Testis (tissue), 5 donors: ENCODE measurements at places on chromosomes 6 and 20.
A peak's percentile ranks its signal among the peaks of the same experiment; 100 is the strongest.

- DNase-seq: peak; percentile 60
Measured at GRCh38 chr6:130322673-130323268, 43.0 kb upstream of the TMEM200A start.

GRCh38 chr6:12119085-12119588 lies 107.0 kb downstream of the HIVEP1 start:
- DNase-seq: no peak

DNA sequence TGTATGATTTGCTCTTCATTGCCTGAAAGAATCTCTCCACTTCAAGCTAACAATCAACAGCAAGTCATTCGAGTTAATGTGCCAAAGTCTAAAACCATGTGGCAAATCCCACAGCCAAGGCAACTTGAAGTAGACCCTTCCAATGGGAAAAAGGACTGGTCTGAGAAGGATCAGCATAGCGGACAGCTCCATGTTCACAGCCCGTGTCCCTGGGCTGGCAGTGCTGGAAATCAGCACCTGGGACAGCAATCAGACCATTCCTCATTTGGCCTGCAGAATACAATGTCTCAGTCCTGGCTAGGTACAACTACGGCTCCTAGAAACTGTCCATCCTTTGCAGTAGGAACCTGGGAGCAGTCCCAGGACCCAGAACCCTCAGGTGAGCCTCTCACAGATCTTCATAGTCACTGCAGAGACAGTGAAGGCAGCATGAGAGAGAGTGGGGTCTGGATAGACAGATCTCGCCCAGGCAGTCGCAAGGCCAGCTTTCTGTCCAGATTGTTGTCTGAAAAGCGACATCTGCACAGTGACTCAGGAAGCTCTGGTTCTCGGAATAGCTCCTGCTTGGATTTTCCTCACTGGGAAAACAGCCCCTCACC lies 1.1 kb downstream of the GJA10 start:
- DNase-seq: peak; percentile 37

DNA sequence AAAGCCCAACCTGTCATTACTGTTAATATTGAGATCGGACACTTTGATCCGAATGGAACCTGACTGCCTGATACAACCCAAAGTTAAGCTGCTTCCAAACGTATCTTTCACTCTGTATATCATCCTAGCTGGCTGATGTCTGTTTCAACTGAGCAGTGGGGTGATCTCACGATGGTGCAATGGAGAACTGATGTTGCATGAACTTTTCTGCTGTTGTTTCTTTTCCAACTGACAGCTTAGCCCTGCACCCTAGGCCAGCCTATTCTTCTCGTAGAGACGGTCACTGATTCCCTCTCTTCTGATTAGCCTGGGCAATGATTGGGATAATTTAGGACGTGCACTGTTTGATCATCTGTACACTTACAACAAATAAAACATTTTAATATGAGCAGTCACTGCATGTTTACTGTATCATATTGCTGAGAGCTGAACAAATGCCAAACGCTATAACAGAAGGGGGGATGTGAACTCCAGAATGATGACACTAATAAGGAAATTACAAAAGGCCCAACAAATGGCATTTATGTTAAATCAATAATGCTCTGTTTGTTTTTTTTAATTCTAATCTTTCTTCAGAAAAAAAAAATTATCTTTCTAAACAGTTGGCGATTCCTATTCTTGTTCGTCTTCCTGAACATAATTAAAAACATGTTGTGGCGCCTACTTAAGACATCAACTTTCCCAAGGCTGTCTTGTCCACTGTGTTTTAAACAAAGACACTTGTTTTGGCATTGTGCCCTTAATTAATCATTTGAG lies 184.8 kb downstream of the ZNF217 start:
- no peak for DNase-seq

- DNase-seq: no peak
Measured at GRCh38 chr20:3105256-3106137, 21.0 kb upstream of the AVP start.

- no peak for DNase-seq
Measured at GRCh38 chr20:17223553-17223952, 3.3 kb upstream of the PCSK2 start.

DNA sequence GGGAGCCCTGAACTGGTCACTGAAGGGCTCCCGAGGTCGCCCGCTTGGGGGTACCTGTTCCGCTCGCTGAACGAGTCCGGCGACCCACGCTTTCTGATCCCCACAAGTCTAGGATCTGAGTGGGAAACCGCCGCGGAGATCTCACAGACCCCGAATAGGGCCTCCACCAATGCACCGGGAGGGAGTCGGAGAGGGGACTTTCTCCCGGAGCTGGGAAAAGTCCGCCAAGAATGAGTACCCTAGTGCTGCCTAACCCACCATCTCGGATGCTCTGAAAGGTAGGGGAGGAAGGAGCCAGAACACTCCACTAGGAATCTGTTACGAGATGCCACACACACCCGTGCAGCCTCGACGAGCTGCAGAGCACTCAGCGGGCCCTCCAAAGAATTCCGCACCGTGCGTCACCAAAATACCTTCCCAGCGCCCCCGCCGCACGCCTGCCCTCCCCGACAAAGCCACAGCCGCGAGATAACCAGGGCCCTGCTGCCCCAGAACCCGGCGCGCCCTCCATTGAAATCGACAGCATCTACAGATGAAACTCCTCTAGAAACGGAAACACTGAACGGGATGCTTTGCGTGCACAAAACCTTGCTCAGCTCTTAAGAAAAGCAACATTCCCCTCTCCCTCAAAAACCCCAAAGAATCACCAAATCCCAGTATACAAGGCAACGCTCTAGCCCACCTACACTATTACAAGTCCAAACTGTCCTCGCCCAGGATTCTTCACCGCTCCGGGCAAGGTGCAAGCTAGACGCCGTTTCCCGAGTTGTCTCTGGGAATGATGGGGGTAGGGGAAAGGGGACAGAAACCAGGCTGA lies 686 bp downstream of the COL12A1 start:
- no peak for DNase-seq

DNA sequence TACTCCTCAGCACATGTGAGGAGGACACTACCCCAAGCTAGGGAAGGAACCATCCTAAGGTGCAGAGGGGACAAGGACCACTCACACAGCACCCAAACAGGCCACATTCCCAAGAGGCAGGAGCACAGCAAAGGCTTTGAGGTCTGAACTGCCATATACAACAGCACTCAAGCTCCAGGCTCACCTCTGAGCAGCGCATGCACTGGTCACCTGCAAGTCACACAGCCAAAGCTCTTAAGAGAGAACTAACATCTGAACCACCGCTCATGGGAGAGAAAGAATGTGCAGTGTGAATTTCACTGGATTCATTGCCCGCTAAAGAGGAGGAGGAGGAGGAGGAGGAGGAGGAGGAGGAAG lies 31.0 kb downstream of the NPEPL1 start:
- no peak for DNase-seq

- DNase-seq: no peak
Measured at GRCh38 chr20:14580418-14581074, 243.1 kb upstream of the FLRT3 start.

DNA sequence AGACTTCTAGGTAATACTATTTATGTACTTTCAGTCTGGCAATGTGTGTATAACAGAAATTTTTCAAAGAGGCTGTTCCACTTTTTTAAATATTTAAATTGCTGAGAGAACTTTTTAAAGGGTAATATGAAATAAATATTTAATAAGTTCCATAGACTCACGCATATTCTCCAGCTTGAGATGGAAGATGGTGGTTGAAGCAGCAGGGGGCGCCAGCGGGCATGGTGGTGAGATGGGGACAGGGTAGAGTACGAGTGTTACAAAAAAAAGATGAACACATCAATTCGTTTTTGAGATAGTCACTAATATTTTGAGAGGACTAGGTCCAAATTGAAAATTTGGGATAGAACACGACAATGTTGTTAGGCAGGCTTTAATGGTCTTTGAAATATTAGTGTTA lies 68.4 kb downstream of the RSPO3 start:
- peak; percentile 71 for DNase-seq

DNA sequence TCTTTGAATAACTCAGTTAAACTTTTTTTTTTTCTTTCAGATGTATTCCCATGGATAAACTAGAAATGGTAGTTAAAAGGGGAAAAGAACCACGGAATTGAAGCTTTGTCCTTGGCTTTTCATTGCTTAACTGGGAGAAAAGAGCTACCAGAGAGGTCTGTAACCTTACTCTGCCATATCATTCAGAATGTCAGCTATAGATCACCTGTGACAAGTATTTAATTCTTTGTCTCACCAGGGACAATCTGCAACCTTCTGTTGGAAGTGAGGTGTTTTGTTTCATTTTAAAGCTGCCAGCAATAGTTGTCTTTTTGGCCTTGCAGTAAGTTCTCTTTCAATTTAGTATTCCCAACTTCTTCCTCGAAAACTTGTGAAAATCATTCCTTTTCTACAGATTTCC lies 618.4 kb downstream of the FRK start:
- no peak for DNase-seq

- DNase-seq: no peak
Measured at GRCh38 chr6:44642349-44642748, 254.8 kb downstream of the CDC5L start.

- DNase-seq: no peak
Measured at GRCh38 chr20:58669287-58670006, 18.4 kb downstream of the STX16 start.

DNA sequence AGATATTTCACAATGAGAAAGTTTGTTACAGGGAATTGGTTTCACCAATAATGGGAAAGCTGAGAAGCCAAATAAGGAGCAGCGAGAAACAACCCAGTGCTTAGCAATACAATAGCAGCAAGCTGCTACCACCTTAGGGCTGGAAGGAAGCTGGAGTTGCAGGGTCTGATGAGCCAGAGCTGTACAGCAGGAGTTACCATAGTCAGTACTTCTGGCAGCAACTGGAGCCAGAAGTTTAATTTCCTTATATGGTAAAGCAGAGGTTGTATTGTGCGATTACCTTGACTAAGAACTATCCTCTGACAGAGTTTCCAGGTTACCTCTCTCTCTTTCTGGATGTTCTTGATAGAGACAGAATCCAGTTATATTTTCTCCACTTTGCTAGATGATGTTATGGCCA lies 137.1 kb upstream of the OLIG3 start:
- no peak for DNase-seq

GRCh38 chr6:39451831-39452230 lies 129.3 kb upstream of the KCNK16 start:
- DNase-seq: no peak

GRCh38 chr20:4325548-4326187 lies 310.3 kb upstream of the RNF24 start:
- peak; percentile 54 for DNase-seq

DNA sequence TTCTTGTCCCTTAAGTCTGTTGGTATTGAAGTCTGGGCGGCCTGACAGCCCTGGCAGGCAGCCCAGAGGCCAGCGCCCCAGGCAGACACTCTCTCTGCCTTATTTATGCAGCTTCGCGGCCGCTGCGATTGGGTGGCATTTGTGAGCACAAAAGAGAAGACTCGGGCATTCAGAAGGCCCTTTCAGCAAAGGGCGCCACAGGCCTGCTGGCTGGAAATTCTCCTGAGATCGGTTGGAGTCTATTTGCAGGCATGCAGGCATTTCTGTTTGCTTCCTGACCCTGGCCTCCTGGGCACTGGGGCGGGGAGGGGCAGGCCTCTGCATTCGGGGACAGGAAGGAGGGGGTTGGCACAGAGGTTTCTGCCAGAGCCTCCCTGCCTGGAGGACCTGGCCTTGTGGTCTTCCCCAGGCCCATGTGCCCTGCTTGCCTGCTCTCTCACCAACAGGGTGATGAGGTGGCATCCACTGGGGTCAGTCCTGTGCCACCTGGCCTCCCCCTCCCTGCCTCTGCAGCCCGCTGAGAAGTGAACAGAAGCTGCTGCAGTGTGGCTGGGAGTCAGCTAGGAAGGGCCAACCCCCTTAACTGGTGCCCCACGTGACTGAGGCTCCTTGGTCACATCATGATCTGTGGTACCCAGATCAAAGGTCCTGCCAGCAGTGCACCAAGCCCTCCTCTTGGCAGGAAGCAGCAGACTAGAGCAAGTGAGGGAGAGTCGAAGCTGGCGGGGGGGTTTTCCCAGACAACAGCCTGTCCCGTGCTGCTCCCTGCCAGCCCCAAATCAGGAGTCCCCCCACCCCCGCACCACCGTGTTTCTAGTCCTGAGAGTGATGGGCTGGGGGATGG lies 16.6 kb upstream of the CCDC167 start:
- DNase-seq: peak; percentile 50

- DNase-seq: peak; percentile 70
Measured at GRCh38 chr20:46013829-46014516, 5.3 kb downstream of the MMP9 start.

- DNase-seq: no peak
Measured at GRCh38 chr6:169849396-169849795, 98.0 kb downstream of the ERMARD start.

DNA sequence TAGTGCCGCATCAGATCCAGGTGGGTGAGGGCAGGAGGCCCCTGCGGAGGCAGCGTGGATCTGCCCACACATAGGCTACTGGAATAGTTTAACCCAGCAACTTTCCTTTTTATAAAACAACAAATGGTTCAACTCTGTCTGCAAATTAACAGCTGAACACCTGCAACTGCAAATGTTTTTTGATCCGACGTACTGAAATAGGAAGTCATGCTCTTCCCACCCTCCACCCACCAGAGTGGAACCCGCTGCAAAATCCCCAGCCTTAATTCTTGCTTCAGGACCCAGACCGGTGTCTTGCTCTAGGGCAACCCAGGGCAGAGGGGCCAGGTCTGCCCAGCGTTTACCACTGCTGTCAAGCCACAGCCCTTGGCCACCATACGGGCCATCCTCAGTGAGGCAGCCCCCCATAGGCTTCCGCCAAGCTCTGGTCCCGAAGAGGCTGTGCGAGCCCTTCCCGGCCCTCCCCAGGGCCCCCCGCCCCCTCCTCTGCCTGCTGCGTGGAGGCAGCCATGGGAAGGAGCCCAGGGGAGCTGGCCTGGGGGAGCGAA lies 334.3 kb downstream of the ZFAND3 start:
- no peak for DNase-seq

GRCh38 chr6:55941702-55942101 lies 66.3 kb upstream of the BMP5 start:
- no peak for DNase-seq

DNA sequence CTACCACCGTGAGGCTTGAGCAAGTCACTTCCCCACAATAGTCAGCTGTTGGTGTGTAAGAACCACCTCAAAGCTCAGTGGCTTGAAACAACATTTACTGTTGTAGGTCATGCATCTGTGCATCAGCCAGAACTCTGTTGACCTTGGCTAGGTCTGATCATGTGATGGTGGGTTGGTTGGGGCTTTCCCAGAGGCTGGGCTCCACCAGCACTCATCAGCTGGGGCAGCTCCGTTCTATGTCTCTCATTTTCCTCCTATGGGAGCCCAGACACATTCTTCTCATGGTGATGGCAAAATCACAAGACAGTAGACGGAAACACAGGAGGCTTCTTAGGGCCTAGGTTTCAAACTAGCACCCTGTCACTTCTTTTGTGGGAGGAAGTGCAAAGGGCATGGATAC lies 42.8 kb upstream of the PSMF1 start:
- no peak for DNase-seq

- DNase-seq: no peak
Measured at GRCh38 chr6:57313711-57314471, 3.5 kb upstream of the PRIM2 start.

DNA sequence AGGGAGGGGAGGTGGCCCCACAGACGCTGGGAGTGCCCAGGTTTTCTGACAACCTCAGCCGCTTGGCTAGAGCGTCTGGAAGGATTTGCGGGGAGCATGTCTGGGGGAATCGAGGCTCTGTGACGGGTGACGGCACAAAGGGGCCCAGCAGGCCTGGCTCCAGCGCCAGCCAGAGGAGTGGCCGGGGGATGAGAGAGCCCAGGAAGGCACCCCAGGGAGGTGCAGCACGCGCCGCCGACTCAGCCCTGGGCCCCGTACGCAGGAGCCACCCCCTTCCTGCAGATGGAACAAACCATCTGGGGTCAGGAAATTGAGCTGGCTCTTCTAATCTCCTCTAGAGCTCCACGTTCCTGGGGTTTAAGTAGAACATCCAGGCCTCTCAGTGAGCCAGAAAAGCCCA lies 5.9 kb upstream of the SLCO4A1 start:
- peak; percentile 43 for DNase-seq
